NCI-H1092 (cell line): ENCODE measurements at places on chromosomes 4 and X.

DNA sequence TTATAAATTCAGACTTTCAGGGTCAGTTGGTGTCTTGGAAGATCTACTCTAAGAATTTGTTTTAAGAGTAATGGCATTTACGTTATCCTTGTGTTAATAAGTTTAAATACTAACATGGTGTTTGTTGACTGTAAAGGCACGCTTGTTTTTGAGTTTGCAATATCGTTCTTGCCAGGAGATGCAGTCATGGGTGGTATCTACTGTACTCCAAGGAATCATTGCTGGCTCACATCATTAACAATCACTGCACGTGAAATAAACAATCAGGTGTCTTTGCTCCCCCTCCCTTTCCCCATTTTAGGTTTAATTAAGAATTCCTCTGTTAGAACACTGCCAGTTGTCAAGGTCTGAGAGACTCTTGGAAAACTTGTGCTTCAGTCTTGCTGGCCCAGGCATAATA, 1.6 kb downstream of the HHIP start:
- DNase-seq: no peak

DNA sequence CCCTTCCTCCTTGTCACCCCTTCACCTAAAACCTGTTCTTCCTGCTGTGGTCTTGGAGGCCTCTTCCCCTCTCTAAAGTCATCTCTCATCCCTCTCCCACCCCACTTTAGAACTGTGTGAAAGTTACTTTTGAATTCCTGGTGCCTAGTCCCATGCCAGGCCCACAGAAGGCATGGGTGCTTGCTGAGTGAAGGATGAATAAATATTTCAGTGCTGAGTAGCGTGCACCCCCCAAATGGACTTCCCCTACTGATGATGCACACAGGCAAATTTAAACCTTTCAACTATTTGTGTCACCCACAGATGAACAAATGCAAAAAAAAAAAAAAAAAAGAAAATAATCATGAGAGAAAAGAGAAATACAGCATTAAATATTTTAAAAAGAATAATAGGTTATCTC, 19.8 kb downstream of the PSMD10 start:
- no peak for DNase-seq

- no peak for DNase-seq
Measured at GRCh38 chrX:30714138-30714537, 60.9 kb downstream of the GK start.

GRCh38 chr4:152374606-152375285, 161.1 kb downstream of the FBXW7 start:
- no peak for DNase-seq

DNA sequence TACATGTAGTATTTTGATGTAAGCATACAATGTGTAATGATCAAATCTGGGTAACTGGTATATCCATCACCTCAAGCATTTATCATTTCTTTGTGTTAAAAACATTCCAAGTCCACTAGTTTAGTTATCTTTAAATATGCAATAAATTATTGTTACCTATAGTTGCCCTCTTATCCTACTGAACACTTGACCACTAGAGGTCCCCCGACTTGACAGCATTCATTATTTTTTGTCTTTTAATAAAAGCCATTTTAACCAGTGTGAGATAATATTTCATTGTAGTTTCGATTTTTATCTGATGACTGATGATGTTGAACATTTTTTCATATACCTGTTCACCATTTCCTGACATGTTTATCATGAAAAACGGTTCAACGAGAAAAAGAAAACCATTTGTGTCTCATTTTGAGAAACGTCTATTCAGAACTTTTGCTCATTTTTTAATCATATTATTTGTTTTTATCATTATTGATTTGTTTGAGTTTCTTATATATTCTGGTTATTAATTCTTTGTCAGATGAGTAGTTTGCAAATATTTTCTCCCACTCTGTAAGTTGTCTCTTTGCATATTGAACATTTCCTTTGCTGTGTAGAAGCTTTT, 199.0 kb upstream of the CXXC4 start:
- DNase-seq: no peak
